ENCODE measurements at places on chromosomes 6 and 20.
A peak's percentile ranks its signal among the peaks of the same experiment; 100 is the strongest.

DNA sequence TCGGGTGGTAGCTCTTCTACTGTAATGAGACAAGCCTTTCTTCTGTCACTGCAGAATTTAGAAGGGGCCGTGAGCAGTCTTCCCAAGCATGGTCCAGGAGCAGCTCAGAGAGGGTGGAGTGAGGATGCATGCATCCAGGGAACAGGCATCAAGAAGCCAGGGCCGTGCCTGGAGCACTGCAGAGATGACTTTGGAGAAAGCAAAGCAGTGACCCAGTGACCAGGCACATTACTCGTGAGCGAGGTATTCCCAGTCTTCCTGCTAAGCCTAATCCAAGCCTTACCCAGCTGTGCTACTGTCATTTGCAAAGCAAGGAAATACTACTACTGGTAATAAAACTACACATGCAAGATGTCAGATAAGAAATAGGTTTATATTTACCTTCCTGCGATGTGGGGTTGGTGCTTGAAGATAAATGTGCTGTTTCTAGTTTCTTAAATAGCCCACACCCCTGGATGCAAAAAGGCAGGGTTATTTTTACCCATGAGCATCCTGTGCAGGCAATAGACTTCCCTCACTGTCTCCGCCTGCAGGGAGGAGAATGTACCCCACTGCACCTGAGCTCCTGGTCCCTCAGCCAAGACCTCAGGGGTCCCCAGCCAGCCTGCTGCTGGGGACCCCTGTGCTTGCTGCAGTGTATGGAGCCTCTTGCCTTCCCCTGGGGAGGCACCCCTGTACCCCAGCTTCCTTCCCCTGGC is 62.9 kb downstream of the SSR1 start:
- no peak for DNase-seq

DNA sequence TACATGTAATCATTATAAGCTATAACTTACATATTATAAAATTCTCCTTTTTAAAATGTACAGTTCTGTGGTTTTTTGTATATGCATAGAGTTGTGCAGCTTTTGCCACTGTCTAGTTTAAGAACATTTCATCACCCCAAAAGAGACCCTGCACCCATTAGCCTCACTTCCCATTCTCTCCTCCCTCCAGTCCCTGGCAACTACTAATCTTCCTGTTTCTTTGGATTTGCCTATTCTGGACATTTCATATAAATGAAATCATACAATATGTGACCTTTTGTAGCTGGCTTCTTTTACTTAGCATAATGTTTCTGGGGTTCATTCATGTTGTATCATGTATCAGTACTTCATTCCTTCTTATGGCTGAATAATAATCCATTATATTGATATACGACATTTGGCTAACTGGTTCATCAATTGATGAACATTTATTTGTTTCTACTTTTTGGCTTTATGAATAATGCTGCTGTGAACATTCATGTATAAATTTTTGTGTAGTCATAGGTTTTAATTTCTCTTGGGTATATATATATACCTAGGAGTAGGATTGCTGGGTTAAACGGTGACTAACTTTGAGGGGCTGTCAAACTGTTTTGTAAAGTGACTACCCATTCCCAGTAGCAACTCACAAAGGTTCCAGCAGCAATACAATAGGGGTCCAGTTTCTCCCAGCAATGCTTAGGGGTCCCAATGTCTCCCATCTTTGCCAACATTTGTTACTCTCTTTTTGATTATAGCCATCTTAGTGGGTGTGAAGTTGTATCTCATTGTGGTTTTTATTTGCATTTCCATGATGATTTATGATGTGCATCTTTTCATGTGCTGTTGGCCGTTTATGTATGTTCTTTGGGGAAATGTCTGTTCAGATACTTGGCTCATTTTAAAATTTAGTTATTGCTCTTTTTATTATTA is 10.7 kb downstream of the PTPRA start:
- DNase-seq: no peak

DNA sequence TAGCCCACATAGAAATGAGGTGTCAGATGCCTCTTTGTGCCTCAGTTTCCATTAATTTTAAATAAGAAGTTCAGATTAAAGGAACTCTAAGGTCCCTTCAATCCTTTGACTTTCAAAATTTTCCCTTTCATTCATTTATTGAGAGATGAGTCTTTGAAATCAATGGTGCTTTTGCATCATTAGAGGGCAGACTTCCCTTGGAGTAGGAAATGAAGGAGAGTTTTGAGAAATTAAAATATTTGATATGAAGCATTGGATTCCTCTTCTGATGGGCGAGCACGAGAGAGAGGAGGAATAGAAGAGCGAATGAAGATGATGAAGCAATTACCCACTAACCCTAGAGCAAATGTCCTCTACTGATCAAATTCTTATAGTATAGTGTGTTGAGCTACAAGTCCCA is 105.7 kb downstream of the EDN1 start:
- no peak for DNase-seq

GRCh38 chr6:3592371-3592941 is 135.6 kb upstream of the SLC22A23 start:
- DNase-seq: no peak

- peak; percentile 29 for DNase-seq
Observed at GRCh38 chr6:30411515-30412207, 66.7 kb downstream of the RPP21 start.

DNA sequence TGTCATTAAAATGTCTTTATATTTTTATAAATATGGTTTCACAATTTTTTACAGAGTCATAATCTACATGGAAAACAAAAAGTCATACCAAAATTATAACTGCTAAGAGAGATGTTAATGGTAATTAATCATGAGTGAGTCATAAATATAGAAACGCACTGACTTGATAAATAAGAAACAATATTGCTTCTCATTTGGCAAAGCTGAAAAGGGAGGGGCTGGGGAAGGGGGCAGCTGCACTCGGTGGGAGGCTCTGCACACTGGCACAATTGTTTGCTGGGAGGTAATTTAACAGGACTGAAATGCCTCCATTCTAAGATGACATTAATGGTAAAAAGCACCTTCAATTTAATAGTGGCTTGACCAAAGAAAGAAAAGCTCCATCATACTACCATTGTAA is 133.3 kb upstream of the AGPAT4 start:
- DNase-seq: no peak

GRCh38 chr6:119350202-119350951 is 816 bp upstream of the MAN1A1 start:
- no peak for DNase-seq

DNA sequence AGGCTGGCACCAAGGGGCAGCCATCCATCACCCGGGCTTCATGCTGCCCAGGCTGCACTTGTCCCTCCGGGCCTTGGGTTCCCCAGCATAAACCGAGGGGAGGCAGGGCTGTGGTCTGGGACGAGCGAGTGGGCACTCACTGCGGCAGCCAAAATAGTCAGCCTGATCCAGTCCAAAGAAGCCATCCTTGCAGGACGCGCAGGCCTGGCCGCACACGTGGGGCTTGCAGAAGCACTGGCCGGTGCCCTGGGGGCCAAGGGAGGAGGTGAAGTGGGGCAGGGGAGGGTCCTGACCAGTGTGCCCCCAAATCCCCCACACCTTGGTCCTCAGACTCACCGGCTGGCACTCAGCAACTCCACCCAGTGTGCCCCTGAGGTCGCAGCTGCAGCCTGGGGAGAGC is 32.1 kb downstream of the ADRM1 start:
- DNase-seq: no peak

GRCh38 chr6:814378-815347 is 121.7 kb upstream of the EXOC2 start:
- no peak for DNase-seq

GRCh38 chr6:42349753-42350511 is 101.8 kb downstream of the TRERF1 start:
- no peak for DNase-seq

GRCh38 chr20:41248368-41249024 is 69.0 kb downstream of the ZHX3 start:
- DNase-seq: no peak

DNA sequence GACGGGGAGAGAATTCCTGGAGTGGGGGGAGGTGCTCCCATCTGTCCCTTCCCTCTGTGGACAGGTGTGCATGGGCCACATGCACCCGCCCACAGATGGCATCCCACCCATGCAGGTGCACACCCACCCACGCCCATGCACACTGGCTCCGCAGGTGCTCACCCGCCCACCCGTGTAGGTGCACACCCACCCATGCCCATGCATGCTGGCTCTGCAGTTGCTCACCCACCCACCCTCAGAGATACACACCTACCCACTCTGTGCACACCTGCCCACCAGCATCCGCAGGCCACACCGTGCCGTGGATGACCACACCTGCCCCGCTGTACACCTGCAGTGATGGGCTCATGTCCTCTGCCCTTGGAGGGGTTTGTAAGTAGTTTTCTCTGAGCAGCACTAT is 132.0 kb downstream of the PHACTR3 start:
- no peak for DNase-seq

GRCh38 chr6:100426241-100426640 is 38.5 kb downstream of the SIM1 start:
- no peak for DNase-seq

- DNase-seq: no peak
Observed at GRCh38 chr6:3770023-3770720, 18.7 kb upstream of the PXDC1 start.

DNA sequence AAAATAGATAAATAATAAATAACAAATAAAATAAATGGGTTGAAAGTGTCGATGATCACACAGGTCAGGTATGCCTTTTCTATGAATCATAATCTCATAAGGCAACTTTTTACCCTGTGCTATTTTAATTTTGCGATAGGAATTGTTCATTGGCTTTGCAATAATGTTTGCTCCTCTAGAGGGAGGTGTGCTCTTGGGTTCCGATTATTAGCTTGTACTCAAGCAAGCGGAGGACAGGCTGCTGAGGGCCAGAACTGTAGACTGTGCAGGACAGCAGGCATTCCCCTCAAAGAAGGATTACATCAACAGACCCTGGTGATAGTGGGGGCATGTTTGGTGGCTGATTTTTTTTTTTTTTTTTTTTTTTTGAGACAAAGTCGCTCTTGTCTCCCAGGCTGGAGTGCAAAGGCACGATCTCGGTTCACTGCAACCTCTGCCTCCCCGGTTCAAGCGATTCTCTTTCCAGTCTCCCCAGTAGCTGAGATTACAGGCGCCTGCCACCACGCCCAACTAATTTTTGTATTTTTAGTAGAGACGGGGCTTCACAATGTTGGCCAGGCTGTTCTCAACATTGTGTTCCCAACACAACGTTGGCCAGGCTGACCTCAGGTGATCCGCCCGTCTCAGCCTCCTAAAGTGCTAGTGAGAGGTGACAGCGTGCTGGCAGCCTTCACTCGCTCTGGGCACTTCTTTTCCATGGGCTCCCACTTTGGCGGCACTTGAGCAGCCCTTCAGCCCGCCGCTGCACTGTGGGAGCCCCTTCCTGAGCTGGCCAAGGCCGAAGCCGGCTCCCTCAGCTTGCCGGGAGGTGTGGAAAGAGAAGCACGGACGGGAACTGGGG is 35.6 kb downstream of the RIOK1 start:
- DNase-seq: no peak

- no peak for DNase-seq
Observed at GRCh38 chr20:60240415-60240814, 282.2 kb downstream of the CDH26 start.

GRCh38 chr6:16825784-16826183 is 64.5 kb upstream of the ATXN1 start:
- DNase-seq: no peak

- no peak for DNase-seq
Observed at GRCh38 chr6:31430449-31430848, 27.1 kb downstream of the MICA start.

DNA sequence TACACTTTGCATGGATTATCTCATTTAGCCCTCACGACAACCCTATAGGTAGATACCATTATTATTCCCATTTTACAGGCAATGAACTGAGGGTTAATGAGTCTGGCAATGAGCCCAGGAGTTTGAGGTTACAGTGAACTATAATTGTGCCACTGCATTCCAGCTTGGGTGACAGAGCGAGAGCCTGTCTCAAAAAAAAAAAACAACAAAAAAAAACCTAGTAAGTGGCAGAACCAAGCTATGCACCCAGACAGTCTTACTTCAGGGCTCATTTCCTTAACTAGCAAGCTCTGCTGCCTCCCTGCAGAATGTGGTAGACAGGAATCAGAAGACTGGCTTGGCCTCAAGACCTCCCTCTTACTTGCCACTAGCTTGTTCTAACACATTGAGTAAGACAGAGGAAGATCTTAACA is 71.9 kb upstream of the RREB1 start:
- no peak for DNase-seq

- DNase-seq: no peak
Observed at GRCh38 chr6:50249493-50249892, 199.8 kb upstream of the DEFB112 start.

GRCh38 chr20:3980260-3981131 is 34.9 kb downstream of the RNF24 start:
- no peak for DNase-seq

DNA sequence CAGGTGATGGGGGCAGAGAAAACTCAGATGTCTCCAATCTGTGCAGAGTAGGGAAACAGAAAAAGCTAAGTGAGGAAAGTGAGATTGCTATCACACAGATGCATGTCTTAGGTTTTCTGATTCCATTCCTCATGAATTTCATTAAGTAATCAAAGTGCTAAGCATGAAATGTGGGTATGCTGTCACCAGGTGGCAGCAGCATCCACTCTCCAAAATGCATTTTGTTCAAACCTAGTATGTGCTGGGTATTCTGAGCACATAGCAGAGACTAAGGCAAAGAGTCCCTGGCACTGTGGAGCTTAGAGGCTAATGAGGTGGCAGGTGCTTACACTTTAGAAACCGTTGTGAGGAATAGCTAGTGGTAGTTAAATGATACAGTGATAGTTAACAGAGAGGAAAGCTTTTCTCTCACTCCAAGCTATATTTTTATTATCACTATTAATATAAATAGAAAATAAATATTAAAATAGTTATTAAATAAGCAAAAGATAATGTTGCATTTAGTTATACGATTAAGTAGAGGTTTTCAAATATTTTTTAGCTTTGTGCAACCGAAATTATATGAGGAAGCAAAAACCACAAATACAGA is 179.5 kb downstream of the CDH26 start:
- no peak for DNase-seq

GRCh38 chr6:17491416-17492142 is 98.2 kb downstream of the CAP2 start:
- DNase-seq: no peak

DNA sequence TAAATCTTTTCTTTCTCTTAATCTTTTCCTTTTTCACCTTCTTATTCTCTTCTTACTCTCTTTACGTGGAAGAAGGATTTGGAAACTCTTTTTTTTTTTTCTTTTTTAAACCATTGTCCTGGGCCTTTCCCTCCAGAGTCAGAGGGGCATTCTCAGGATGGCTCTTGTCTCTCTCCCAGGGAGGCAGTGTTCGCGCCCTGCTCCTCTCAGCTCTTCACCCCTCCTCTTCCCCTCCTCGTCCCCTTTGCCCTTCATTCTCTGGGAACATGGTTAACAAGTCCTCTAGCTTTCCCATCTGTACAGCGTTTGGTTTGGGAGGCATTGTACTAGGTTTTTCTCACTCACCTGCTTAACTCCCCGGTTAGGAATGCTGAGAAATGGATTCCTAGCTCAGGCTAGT is 52.0 kb upstream of the TFB1M start:
- DNase-seq: no peak

GRCh38 chr6:157634546-157634945 is 188.5 kb upstream of the SNX9 start:
- no peak for DNase-seq

Data from progenitor cell of endocrine pancreas (in vitro differentiated cells).